Mesothelial cell of epicardium (in vitro differentiated cells): ENCODE measurements at places on chromosomes 6 and 20. TPM values are rescaled to one million over a fixed set of nuclear protein-coding genes. Genes with fewer than 3 reads are reported as not detected.

Gene OR2B6
- total RNA-seq, result not detected in 3 replicates

Gene HSD17B8
- total RNA-seq, result 15.0 to 15.3 TPM (median 15.1 TPM) in 3 replicates

Gene TPD52L1
- total RNA-seq, result 200 to 212 TPM (median 209 TPM) in 3 replicates

Gene SDCBP2
- total RNA-seq, result 1.8 to 3.4 TPM (median 2.9 TPM) in 3 replicates

Gene NKX2-2
- total RNA-seq, result not detected in 3 replicates

Gene PDRG1
- 16.2 to 17.9 TPM (median 16.3 TPM) in 3 replicates for total RNA-seq

Gene DOK5
- 3.3 to 3.7 TPM (median 3.7 TPM) in 3 replicates for total RNA-seq

Gene SMPD2
- 9.8 to 11.9 TPM (median 10.4 TPM) in 3 replicates for total RNA-seq

Gene SUN5
- not detected in 3 replicates for total RNA-seq

Gene EGFL8
- total RNA-seq, result 45.7 to 48.3 TPM (median 45.7 TPM) in 3 replicates

Gene DYNLT2
- 1.7 to 2.7 TPM (median 2.4 TPM) in 3 replicates for total RNA-seq

Gene CNPY3
- total RNA-seq, result 61.0 to 64.4 TPM (median 61.6 TPM) in 3 replicates

Gene RIPOR3
- 18.8 to 20.0 TPM (median 19.2 TPM) in 3 replicates for total RNA-seq

Gene PLG
- 0.16 to 0.38 TPM (median 0.22 TPM) in 3 replicates for total RNA-seq

Gene IYD
- total RNA-seq, result not detected in 3 replicates

Gene PBOV1
- not detected in 3 replicates for total RNA-seq

Gene FAM162B
- 1.1 to 1.9 TPM (median 1.7 TPM) in 3 replicates for total RNA-seq

Gene HEY2
- 8.8 to 11.7 TPM (median 9.6 TPM) in 3 replicates for total RNA-seq

Gene ADGRF4
- 1.1 to 1.3 TPM (median 1.2 TPM) in 3 replicates for total RNA-seq

Gene HLA-DQB2
- total RNA-seq, result not detected in 3 replicates

Gene PRSS35
- total RNA-seq, result 41.4 to 42.2 TPM (median 42.2 TPM) in 3 replicates

Gene KCNK15
- 0.16 to 0.27 TPM (median 0.20 TPM) in 3 replicates for total RNA-seq

Gene RNF39
- total RNA-seq, result not detected in 3 replicates

Gene COL19A1
- total RNA-seq, result 0.18 to 0.43 TPM (median 0.25 TPM) in 3 replicates

Gene GRM1
- 0.11 to 0.16 TPM in 2 of 3 replicates, not detected in the other for total RNA-seq

Gene TSHZ2
- total RNA-seq, result 28.8 to 31.0 TPM (median 29.1 TPM) in 3 replicates

Gene SNAP91
- total RNA-seq, result 0.40 to 1.3 TPM (median 0.88 TPM) in 3 replicates

Gene SCUBE3
- total RNA-seq, result 51.9 to 54.8 TPM (median 53.2 TPM) in 3 replicates

Gene LY6G5B
- total RNA-seq, result 34.2 to 37.5 TPM (median 36.5 TPM) in 3 replicates

Gene CRISP3
- total RNA-seq, result 0.66 to 1.2 TPM (median 0.85 TPM) in 3 replicates

Gene KCNB1
- 0.51 to 1.1 TPM (median 0.52 TPM) in 3 replicates for total RNA-seq

Gene SLC26A8
- total RNA-seq, result 0.27 to 0.38 TPM (median 0.29 TPM) in 3 replicates
